ENCODE measurements at places on chromosomes 2 and 18.

GRCh38 chr2:178804791-178805190 is 2.4 kb downstream of the TTN start:
- DNase-seq: no peak

DNA sequence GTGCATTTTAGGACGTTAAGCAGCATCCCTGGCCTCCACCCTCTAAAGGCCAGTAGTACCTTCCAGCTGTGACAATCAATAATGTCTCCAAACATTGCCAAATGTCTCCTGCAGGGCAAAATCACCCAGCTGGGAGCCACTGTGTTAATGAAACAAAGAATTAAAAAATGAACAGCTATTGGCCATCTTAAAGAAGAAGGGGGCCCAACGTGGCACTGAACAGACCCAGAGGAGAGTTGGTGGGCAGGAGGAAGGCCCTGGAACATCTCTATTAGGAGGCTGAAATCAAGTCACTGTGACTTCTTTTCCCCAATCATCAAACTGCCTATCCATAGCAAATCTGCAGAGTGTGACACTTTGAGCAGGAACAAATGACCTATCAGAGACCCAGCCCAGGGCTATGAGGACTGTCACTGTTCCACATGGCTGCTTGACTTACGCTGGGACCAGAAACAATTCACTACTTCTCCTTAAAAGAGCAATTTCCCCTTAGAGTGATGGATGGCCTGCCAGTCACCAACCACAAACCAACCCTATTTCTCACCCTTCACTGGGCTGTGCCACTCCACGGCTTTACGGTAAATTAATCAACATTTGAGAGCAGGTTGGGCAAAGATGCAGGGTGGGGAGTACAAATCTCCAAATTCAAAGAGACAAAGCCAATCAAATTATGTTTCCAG is 35.2 kb upstream of the TEX51 start:
- no peak for DNase-seq

DNA sequence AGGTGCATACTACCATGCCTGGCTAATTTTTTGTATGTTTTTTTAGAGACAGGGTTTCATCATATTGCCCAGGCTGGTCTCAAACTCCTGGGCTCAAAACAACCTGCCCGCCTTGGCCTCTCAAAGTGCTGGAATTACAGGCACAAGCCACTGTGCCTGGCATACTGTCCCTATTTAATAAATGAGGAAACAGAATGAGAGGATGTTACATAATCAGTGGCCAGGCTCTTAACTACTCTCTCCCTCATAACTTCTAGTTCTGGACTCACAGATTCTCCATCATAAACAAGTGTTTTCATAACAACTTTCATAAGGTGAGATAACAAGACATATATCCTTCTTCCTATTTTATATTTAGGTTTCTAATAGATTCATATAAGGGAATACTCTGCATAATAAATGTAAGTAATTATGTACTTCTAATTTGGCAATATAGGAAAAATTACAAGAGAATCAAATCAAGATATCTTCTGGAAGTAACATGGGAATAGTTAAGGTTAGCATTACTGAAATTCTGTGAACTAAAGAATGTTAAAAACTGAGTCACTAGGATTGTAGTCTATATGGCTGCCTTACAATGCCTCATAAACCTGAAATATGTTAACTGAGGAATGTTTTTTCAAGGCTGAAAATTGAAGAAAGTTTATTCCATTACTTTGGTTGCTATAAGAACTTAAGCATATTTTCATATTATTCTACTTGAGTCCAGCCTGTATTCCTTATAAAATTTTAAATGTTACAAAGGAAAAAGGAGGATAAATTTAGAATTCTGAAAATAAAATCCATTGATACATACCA is 71.3 kb downstream of the SLC25A12 start:
- DNase-seq: no peak

DNA sequence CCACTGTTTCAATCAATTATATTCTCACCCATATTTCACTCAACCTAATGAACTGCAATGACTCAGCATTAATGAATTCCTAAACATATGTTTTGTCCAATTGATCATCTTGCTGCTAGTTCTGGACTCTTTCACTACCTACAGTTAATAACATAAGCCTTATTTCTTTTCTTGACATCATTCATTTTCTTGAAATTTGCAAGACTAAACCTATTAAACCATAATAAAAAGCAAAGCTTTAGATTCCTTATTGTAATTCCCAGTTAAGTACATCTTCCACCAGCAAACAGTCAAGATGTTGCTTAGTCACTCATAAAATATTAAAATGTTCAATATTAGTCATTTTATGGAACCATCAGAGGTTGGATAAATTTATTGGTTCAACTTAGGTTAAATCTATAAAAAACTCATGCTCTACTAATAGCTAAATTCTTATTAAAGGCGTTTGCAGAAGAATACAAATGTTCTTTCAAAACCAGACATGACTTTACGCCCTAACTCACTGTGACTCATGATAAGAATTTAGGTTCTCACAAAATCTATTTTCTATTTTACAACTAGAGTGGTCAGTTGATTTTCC is 599.4 kb downstream of the RNF144A start:
- DNase-seq: no peak

GRCh38 chr2:101981504-101981903 is 10.3 kb upstream of the IL1R2 start:
- no peak for DNase-seq

DNA sequence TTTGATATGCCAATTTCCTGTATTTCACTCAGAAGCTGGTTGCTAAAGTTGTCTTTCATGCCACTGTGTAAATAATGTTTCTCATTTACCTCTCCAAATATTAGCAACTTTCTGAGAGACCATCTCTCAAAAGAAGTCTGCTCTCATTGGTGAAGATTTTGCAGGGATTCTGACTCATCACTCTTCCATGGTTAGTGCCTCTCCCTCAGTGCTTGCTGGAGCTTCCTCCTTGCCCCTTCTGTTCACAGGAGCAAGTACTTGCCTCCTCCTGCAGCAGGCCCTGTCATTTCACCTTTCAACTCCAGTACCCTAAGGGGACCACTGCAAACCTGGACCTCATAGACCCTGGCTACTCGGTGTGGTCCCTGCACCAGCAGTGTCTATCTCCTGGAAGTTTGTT is 168.8 kb downstream of the ZNF385B start:
- no peak for DNase-seq

DNA sequence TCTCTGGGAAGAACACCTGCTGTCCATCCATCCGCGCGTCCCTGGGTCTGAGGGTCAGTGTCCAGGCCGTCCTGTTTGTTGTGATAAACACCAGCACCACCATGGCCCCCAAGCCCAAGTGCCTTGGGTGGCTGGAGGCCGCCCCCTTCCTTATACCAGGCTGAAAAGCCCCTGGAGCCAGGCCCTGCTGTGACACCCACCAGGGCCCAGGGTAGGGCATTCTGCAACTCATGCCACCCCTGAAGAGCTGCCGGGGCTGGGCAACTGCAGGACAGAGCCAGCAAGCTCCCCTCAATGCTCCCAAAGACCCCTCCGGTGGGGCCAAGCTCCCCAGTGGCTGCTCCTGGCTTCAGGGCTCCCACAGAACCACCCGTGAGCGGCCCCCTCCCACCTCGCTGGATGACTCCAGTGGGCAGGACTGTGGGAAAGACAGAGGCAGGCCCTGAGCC is 31.9 kb upstream of the SNED1 start:
- DNase-seq: no peak

- no peak for DNase-seq
Measured at GRCh38 chr2:46198164-46198883, 98.9 kb upstream of the EPAS1 start.

DNA sequence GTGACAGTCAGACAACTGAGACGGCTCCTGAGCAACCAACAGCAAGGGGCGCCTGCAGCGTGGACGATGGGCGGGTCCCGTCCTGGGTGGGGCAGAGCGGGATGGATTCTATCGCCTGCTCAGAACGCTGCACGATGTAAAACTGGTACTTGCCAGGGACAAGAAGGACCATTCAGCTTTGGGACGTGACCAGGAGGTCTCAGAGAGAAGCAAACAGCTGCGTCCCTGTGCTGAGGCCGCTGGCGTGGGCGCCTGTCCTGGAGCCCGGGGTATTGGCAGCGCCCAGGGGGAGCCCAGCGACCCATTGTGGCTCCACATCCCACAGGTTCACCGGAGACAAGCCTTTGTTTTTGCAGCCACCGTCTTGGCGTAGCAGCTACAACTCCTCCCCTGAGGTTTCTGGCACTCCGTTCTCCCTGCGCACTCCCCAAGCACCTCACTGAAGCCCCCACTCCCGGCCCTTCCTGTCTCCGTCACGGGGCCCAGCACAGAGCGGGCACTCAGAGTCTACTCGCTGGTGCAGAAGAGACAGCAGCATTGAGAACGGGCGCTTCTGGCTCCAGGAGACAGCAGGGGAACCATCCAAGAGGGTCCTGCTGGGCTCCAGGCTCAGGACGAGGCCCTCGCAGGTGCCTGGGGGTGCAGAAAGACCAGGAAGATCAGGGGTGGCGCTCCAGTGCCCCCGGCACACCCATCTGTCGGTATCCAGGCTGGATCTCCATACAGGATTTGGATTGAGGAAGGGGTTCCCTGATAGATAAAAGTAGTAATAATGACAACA is 22.1 kb upstream of the KCNG2 start:
- DNase-seq: no peak

GRCh38 chr18:36304723-36305122 is 7.2 kb downstream of the FHOD3 start:
- no peak for DNase-seq

DNA sequence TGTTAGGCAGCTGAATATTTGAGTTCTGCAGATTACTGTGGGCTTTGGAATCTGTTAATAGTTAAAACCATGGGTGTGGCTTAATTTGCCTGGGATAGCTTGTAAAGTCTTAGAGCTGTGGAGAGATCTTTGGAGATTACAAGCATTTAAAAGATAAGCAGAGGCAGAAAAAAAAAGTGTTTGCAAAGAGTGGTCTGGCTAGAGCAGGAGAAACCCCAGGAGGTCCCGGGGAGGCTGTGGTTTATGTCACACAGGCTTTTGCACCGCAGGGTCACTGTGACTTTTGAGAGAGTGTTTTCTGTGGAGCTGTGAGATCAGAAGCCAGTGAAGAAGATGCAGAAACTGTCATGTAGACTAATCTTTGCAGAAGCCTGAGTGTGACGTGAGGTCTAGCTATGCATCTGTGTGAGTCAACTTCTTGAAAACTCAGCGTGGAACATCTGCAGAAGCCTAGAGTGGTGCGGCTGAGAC is 49.0 kb downstream of the SETBP1 start:
- DNase-seq: no peak

DNA sequence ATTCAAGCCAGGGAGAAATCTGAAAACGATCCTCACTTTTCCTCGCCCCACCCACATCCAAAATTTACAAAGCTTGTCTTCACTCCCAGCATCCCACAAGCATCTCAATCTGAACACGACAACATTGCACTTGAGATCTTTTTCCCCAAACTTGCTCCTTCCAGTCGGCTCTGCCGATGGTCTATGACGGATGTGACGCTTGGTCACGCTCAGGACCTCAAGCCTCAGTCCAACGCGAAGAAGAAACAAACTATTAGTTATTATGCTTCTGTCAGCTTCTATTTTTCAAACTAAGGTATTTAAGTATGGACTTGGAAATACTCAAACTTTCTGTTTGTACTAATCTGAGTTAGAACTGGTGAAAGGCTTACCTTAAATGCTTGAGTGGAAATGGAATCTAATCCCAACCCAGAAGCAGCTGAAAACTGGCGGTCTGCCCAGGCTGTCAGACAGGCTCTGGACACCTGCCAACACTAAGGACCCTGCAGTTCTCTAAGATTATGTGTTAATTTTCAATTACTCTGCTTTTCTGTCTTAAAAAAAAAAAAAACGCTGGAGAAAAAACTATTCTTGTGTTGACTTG is 132.1 kb upstream of the DNMT3A start:
- DNase-seq: no peak

GRCh38 chr2:98334439-98335078 is 11.7 kb upstream of the CNGA3 start:
- DNase-seq: no peak

GRCh38 chr2:220946552-220946951 is 625.6 kb downstream of the EPHA4 start:
- no peak for DNase-seq

DNA sequence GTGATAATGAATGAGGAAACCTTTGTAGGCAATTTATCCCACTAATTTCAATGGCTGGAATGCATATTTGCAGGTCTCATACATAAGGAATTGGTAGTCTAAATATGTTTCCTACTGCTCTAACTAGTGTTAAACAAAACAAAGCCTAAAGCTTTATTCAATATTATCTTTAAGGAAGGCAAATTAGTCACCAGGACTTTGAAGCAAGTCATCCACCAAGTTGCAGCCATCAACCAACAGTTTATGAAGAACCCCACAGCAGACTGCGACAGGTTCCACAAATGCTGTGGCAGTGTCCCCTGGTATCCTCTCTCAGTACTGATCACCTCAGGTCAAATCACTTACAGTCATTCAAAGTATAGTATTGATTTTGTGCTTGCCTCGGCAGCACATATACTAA is 181.5 kb upstream of the ZFP36L2 start:
- DNase-seq: no peak

DNA sequence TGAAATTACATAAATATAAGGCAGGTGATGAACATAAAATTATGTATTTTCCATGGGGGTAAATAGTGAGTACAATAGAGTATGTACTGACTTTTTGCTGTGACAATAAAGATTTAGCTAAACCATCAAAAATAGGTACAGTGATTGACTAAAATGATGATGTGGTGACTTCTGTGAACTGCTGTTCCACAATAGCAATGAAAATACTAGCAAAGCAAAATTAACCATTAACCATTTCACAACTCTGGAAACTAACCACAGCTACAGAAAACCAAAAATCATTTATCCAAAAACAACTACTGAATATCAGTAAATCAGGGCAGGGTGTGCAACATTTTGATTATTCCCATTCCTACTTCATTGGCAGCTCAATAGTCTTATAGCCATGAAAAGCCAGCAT is 161.4 kb upstream of the GYPC start:
- DNase-seq: no peak

- no peak for DNase-seq
Measured at GRCh38 chr2:240463866-240464481, 28.5 kb downstream of the GPC1 start.

- DNase-seq: no peak
Measured at GRCh38 chr18:56191334-56191733, 447.1 kb downstream of the TXNL1 start.

- no peak for DNase-seq
Measured at GRCh38 chr2:41972819-41973218, 75.0 kb upstream of the PKDCC start.
